ENCODE measurements at places on chromosomes 2 and 18.

DNA sequence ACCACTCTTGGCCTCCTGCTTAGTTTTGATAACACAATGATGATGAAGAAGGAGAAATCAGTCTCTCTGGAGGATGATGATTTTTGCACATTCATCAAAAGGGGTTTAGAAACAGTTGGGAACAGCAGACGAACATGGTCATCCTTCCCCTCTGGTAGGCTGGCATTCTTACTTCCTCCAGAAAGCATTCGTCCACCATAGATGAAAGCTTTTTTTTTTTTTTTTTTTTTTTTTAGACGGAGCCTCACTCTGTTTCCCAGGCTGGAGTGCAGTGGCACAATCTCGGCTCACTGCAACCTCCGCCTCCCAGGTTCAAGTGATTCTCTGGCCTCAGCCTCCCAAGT lies 43.5 kb upstream of the TTC39C start:
- no peak for DNase-seq

DNA sequence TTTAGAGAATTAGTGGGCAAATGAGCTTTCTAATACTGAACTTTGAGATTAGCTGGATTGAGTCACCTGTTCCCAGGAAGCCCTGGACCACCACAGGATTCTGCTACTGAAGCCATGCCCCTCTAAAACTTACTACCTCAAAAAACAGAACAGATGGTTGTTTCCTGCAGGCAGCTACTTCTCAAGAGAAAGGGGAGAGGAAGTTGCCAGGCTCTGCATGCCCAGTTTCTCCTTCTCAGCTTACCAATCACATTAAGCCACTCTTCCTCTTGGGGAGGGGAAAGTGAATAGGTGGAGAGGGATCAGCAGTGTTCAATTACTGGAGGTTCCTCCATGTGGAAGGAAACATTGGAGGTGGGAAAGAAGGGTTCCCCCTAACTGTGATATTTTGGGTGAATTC lies 24.9 kb upstream of the C1GALT1C1L start:
- no peak for DNase-seq

DNA sequence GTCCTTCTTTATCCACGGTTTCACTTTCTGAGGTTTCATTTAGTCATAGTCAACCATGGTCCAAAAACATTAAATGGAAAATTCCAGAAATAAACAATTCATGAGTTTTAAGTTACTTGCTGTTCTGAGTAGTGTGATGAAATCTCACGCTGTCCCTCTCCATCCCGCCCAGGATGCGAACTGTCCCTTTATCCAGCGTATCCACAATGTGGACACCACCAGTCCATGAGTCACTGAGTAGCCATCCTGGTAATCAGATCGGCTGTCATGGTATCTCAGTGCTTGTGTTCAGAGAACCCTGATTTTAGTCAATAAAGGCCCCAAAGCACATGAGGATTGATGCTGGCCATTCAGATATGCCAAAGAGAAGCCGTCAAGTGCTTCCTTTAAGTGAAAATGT lies 3.7 kb downstream of the SP140L start:
- no peak for DNase-seq

- no peak for DNase-seq
Measured at GRCh38 chr2:8249769-8250168, 432.1 kb upstream of the ID2 start.

GRCh38 chr2:122451040-122451439 lies 695.6 kb downstream of the TSN start:
- DNase-seq: no peak

GRCh38 chr18:76464281-76465259 lies 30.5 kb downstream of the ZNF516 start:
- no peak for DNase-seq

GRCh38 chr2:80154231-80154915 lies 150.2 kb downstream of the LRRTM1 start:
- DNase-seq: no peak

Measured in D721Med (cell line).